Cardiac fibroblast (primary cell): ENCODE measurements at places on chromosomes 3 and 15.

- no peak for DNase-seq
These were observed 14.4 kb upstream of the ALDH1L1 start for GRCh38 chr3:126194713-126195305.

DNA sequence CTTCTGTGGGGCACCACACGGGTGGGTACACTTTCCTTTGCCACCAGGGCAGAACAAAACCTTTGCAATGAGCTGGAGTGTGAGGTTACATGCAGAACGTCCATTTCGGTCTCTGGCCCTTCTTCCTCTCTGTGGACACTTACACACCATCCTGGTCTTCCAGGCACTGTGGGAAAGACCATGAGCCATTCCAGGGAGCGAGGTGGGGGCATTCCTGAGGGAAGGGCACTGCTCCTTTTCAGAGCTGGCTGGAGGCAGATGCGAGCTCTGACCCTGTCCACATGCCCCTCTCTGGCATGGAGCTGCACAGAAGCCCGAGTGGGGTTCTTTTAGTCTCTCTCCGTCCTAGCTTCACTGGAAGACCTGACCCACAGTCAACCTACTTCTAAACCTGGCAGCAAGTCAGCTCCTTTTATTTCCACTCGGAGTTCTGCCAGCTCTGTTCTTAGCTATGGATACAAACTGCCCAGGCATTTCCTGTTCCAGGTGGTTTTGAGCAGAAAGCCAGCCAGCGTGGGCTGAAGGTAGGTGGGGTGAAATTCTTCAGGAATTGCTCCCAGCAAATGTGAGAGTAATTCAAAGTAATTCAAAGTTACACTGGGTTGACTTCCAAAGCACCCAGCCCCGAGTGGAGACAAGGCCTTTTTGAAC lies 281.4 kb downstream of the ADAMTS17 start:
- DNase-seq: peak; percentile 48

DNA sequence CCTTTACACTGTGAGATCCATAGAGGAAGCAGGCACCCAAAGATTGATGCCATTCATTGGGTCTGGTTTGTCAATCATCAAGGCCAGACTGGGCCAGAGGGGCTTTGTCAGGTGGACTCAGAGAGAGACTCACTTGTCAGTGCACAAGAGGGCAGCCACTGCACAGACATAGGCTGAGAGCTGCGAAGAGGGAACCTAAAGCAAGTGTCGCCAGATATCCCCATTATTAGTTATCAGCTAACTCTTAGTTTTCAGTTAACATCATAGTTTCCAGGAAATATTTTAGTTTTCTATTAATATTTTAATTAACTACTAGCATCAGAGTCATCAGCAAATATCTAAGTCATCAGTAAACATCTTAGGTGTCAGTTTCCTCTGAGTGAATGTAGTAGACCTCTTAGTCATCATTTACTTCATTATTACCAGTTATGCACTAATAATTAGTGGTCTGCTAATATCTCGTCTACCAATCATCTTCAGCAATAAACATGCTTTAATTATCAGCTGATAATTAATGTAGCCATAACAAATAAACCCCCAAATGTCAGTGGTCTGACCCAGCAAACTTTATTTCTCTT lies 41.7 kb upstream of the LIMD1 start:
- no peak for DNase-seq

- no peak for DNase-seq
These were observed 294.9 kb upstream of the SOX14 start for GRCh38 chr3:137469263-137469662.

DNA sequence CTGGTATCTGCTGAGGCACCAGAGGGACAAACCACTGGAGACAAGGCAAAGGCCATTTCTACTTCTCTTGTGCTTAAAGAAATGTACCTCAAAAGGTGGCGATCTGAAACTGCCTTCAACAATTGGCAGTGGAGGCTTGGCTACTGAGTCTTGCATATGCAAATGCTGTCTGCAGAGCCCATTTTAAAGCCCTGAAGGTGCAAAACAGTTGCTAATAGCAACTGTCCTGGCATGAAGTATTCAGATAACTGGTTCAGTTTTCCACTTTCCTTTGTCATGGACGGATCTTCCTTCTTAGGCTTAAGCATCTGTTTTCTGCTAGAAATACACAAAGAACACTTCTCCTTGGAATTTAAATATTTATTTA lies 71.4 kb upstream of the PSMD6 start:
- no peak for DNase-seq

DNA sequence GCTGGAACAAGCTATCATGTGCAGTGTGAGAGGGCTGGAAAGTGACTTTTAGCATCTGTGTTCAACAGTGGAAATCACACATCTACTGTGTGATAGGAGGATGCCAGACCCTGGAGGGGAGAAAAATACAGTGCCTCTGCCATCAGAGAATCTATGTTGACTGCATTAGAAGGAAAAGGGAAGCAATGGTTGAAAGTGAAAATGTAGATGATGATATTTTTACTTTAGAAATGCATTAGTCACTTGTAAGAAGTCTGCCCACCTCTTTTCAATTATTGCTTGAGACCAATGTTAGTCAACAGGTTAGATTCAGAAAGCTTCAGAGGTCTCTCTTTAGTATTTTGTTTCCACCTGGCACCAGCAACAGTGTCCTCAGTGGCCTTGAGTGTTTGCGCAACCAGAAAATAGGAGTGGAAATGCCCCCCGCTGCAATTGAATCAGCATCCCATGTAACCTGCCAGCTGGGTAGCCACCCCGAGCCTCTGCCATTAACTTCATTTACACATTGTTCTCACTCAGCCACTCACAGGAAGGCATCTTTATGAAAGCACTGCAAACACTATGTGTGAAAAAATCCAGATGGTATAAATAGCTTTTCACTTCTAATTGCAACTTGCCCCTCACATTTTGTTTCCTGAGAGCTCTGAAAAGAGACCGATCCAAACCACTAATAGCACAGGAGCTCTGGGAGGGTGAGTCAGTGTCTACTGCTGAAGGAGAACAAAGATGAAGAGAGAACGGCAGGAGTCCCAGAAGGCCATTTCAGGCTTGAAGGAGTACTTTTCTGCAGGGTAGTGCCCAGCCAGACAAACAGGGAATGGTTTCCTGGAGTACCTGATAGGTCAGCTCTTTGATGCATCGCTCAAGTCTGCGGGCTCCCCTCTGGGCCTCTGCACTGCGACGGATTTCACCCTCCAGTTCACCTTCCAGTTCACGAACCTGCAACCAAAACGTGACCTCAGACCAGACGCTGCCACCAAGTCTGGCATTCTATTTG lies 92.1 kb downstream of the HHLA2 start:
- DNase-seq: no peak

DNA sequence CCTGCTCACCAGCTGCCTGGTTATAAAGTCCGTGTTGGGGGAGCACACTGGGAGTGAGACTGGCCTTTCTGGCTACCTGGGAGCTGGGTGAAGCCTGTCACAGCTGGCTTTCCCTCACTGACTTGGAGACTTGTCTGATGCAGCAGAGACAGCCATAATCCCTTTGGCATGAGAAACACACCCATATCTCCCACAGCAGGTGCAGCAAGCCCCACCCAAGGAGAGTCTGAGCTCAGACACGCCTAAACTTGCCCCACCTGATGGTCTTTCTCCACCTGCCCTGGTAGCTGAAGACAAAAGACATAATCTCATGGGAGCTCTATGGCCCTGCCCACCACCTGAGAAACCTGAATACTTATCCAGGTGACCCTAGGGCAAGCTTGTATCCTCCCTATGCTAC lies 54.8 kb downstream of the NMD3 start:
- no peak for DNase-seq

GRCh38 chr3:71031181-71031580 lies 552.3 kb downstream of the FOXP1 start:
- DNase-seq: no peak

- DNase-seq: peak; percentile 69
These were observed 39.6 kb upstream of the TRAK1 start for GRCh38 chr3:42051384-42052131.

- peak; percentile 70 for DNase-seq
These were observed 52.0 kb downstream of the SMAD3 start for GRCh38 chr15:67117370-67117769.

DNA sequence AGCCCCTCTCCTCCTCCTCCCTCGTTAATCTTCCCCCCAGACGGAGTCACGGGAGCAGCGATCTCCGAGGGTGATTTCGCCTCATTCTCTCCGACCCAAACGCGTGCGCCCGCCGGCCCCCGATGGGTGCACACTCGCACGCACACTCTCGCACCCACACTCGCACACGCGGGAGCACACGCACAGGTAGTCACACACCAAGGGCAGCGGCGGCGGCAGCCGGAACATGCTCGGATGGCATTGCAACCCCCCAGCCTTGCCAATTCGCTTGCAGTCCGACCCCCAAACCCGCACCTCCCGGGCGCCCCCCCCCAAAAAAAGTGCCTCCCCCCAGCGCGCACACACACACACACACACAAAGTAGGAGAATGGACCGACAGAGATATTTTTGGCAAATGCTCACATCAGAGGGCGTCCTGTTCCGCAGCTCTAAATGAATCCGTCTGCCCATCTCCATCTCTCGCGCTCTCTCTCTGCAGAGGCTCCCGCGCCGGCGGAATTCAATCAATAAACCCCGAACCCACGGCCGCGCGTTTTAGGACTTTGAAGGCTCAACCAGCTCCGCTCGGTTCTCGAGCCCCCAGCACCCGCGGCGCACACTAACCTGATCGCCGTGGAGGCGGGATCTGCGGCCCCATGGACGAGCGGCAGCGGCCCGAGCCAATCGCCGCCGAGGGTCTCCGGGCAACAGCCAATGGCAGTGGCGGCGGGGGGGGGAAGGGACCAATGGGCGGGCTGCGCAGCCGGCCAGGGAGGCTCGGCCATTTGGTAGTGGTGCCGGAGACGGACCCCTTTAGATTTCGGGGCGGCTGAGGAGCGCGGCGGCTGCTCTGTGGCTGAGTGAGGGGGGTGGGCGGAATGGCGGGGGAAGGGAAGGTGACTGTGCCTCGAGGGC lies at the start of gene ANP32A:
ANP32A (minus strand) TSS at position 601 of the 895 bp plus-strand sequence; CDS start at position 457, 144 bp downstream.
- DNase-seq: peak; percentile 97

GRCh38 chr3:194014756-194015155 lies 121.2 kb upstream of the HES1 start:
- no peak for DNase-seq

GRCh38 chr3:45761831-45762230 lies 34.5 kb downstream of the SLC6A20 start:
- DNase-seq: no peak

DNA sequence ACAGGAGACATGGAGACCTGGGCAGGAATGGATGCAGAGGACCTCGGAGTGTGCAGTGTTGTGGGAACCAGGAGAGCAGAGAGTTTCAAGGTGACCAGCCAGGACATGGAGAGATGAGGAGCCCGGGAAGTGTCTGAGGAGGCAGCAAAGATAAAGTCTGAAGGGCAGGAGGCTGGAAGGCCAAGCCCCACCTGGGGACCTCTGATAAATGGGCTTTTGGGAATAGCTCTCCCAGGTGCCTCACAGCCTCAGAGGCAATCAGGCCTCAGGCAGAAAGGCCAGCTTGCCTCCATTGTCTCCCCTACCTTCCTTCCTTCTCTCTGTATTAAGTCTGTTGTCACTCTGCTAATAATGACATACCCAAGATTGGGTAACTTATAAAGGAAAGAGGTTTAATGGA lies 97.5 kb upstream of the TPM1 start:
- DNase-seq: no peak

GRCh38 chr3:103056542-103056941 lies 621.7 kb downstream of the ZPLD1 start:
- no peak for DNase-seq

DNA sequence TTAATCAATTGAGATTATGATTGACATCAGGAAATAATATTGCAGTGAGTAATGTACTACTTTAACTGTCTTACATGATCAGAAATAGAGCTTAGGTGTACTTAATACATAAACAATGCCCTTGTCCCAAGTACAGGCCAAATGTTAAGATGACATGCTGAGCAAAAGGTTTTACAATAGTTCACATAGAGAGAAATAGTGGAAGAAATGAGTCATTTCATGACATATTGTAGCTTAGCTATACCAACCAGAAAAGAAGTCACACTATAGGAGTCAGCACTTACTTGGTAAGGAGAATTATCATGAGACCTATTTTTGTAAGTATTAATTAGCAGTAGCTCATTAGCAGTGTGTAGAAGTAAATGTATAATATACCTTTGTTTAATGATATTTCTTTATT lies 96.4 kb upstream of the NANOGP8 start:
- DNase-seq: peak; percentile 76

DNA sequence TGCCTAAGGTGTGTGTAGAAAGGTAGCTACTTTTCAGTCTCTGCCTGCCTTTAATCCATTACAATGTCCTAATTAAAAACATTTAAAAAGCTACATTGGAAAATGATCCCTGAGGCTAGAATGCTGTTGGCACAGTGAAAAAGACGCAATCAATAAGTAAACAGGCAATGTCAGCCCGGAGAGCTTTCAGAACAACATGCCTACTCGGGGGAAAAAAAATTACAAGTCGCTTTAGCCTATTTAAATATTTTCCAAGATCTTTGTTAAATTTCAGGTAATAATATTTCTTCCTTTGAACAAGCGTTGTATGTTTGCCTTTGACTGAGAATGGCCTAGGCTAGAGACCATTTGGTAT lies 46.6 kb upstream of the CD47 start:
- DNase-seq: no peak

GRCh38 chr3:160921020-160921635 lies 165.1 kb downstream of the PPM1L start:
- peak; percentile 72 for DNase-seq

DNA sequence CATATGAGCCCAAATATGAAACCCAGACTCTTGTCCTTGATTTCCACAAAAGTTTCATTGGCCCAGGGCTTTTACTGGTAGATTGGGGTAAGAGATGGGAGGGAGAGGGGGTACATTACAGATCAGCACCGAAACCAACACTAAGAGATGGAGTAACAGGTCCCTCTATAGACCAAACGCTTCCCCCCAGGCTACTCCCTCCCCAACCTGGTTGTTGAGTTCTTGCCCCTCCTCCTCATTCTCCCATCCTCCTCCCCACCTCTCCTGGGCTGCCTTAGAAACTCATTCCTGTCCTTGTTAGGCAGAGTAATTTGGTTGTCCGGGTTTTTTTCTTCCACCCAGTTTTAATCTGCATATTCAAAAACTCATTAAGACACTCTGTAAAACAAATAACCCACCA lies 74.1 kb downstream of the MESD start:
- DNase-seq: no peak

- no peak for DNase-seq
These were observed 362.7 kb upstream of the ARRDC4 start for GRCh38 chr15:97597801-97598200.
